Activated T-helper 1 cell treated with anti-CD3 and anti-CD28 coated beads, Interleukin-2, amount 50 U/mL, for 16 hours (primary cell): ENCODE measurements at places on chromosomes 7 and 10.

- DNase-seq: no peak
Observed at GRCh38 chr7:128812514-128813168, 17.6 kb upstream of the FLNC start.

GRCh38 chr10:60140651-60141632 is 234.6 kb upstream of the CCDC6 start:
- DNase-seq: no peak

DNA sequence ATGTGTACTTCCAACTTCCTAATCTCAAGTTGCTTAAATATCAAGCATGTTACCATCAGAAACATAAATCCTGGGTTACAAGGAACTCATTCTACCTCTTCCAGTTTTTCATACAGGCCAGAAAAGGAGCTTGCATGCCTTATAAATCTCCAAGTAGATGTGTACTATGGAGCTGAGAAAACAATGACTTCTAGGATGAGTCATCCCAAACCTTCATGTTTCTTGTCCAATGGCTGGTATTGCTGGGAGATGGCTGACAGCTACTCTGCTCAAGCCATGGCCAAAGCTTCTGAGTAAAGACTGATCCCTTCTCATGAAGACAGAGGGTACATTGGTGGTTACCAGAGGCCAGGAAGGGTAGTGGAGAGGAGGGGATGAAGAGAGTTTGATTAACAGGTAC is 8.6 kb downstream of the RAPGEF5 start:
- DNase-seq: no peak

- DNase-seq: no peak
Observed at GRCh38 chr7:21191321-21192073, 236.4 kb upstream of the SP4 start.

- DNase-seq: no peak
Observed at GRCh38 chr7:126044662-126045061, 1115.0 kb upstream of the POT1 start.

DNA sequence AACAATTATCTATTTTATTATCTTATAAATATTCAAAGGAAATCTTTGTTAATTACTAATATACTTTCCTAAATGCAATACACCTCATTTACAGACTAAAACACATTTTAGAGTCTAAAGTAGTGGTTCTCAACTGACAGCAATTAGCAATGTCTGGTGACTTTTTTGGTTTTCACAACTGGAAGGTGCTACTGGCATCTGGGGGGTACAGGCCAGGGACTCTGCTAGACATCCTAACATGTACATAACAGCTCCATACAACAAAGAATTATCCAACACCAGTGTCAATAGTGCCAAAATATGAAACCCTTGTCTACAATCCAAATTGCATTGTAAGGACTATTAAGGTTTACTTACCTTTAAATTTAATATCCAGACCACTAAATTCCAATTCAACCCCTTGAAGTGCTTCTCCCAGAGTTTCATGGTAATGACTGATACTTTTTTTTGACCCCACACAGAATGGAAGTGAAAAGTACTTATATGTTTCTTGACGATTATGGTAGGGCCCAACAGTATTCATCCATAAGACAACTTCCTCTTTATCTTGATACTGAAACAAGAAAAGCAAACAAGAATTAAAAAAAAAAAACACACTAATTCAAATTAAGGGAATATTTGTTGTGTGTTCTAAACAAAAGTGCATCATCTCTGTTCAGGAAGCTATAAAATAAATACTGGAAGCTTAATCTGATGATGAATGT is 10.4 kb downstream of the TM9SF3 start:
- no peak for DNase-seq

- DNase-seq: no peak
Observed at GRCh38 chr10:93712593-93712992, 10.2 kb upstream of the FRA10AC1 start.

GRCh38 chr7:103573479-103574058 is 127.6 kb upstream of the SLC26A5 start:
- DNase-seq: no peak

DNA sequence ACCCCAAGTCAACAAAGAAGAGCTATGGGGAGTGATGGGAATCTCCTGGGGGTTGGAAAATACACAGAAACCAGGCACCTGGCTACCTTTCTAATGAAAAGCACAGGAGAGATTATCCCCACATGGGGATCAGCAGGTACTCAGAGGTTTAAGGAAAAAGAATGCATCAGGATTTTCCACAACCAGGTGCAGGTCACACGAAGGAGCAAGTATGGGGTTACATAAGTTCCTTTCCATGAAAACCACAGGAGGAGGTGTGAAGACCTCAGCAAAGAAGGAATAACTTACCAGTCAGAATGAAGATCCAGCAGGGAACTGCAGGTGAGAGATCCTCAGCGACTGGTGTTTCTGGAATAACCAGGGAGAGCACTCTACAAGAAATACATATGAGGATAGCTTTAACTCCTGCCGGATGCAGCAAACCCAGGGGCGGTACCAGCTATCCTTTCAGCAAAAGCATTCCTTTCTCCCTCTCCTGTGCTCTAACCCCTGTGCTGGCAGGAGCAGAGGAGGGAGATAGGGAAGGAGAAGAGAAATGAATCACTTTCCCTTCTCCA is 116.7 kb upstream of the TMEM106B start:
- DNase-seq: no peak

DNA sequence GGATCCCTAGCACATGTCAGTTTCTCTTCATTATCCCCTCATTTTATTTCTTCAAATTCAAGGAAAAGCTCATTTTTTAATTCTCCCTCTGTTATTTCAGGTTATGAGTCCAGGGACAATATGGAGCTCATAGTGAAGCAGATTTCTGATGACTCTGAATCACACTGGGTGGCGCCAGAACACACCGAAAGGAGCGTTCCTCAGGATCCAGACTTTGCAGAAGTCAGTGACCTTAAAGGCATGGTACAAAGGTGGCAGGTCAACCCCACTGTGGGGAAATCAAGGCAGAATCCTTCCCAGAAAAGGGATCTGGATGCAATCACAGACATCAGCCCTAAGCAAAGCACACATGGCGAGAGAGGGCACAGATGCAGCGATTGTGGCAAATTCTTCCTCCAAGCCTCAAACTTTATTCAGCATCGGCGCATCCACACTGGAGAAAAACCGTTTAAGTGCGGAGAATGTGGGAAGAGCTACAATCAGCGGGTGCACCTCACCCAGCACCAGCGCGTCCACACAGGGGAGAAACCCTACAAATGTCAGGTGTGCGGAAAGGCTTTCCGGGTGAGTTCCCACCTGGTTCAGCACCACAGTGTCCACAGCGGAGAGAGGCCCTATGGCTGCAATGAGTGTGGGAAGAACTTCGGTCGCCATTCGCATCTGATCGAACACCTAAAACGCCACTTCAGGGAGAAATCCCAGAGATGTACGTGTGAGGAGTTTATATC is 21.4 kb downstream of the ZKSCAN5 start:
- DNase-seq: no peak

DNA sequence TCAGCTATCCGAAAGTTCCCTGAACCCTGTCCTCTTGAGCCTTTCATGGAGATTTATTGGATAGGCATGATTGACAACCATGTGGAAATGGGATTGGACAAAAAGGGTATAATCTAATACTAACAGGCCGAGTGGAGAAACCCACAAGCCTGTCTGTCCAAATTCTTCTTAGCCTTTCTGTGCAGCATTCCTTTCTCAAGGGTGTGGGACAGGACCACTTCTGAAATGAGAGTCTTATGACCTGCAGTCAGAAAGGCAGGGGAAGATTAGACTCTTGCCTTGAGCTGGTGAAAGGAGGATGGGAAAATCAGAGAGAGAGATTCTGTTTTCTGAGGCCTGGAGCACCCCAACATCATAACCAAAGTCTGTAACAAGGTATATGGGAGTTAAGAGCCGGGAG is 85.5 kb downstream of the MAPK8 start:
- DNase-seq: no peak

DNA sequence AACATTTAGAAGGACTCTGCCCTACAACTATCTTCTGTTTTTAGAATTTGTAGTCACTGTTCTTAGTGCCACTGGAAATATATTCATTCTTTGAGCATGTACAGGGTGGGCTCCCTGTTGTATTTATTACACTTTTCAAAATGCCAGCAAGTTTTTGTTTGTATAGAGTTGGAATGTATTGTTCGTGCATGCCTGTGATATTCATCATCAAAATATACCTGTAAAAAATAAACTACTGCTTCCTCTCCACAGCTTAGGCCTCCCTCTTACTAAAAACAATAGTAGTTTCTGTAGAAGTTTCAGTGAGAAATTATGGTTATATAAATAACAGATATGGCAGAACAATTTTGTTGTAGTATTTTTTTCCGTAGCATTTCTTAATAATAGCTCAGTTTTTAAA is 61.6 kb downstream of the NHLRC2 start:
- DNase-seq: no peak

GRCh38 chr7:7330997-7331396 is 148.7 kb downstream of the C1GALT1 start:
- DNase-seq: no peak

DNA sequence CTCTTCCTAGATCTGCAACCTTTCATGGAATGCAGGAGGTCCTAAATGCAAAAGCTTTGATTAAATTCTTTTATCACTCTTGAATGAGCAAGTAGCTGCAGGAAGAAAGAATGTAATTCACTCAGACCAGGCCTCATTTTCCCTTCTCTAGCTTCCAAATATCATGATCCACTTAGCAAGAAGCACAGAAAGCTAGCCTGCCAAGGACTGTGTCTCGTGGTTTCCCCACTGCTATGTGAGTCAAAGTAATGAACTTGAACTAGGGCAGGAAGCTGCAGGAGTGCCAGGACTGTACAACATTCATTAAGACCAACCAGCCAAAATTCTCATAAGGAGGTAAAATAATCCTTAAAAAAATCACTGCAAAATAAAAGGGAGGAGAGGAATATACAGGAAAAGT is 379.2 kb downstream of the CALN1 start:
- DNase-seq: no peak

DNA sequence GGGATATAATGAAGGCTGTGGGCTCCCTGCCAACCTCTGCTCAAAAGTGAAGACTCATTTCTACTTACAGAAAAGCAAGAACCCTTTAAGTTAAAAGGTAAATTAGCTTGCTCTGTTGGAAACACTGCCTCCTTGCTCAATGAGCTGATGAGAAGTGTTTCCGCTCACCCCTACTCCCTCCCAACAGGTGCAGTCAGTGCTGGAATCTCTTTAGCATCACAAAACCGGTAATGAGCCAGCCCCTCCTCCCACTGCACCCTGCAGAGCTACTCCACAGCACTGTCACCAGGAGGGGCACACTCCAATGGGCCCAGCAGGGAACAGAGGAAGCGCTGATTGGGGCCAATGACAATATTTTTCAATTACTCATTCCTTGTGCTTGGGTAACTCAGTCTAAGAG is 262.5 kb downstream of the TCERG1L start:
- no peak for DNase-seq

GRCh38 chr10:34373211-34373610 is 441.9 kb downstream of the PARD3 start:
- no peak for DNase-seq

GRCh38 chr10:126133082-126133620 is 236.8 kb downstream of the FANK1 start:
- no peak for DNase-seq

DNA sequence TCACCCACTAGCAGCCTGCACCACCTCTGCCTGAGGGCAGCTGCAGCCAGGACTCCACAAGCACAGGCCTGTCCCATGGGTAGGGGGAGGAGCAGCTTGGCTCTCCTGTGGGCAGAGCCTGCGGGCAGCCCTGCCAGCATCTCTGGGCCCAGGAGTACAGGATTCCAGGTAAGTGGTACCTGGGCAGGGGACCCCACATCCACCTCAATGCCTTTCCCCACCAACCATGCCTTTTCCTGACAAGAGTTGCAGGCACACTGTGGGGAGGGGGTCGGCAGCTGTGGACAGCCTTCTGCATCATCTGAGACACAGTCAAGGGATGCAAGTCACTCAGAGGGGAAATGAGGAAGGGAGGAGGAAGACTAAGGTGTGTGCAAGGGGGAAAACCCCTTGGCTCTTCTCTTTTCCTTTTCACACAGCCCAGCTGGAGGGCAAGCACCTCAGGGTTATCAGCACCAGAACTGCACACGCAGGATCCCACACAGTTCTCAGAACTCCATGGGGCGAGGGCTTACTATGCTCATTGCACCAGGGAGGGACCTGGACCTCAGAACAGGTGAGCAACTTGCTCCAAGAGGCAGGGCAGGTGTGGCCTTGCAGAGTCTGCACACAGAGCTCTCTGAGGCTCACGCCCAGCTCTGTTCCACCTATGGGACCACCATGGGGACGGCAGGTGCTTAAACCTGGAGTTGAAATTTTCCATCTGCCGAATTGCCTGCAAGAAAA is 16.5 kb upstream of the ANTXRL start:
- DNase-seq: no peak
